Osteocyte (in vitro differentiated cells): ENCODE measurements at places on chromosomes 2 and 18.

GRCh38 chr2:19362755-19363473 is 4.5 kb upstream of the OSR1 start:
- peak; percentile 91 for DNase-seq

- DNase-seq: no peak
Observed at GRCh38 chr18:69380324-69380723, 20.4 kb upstream of the DOK6 start.

GRCh38 chr2:232376260-232376659 is 2.3 kb upstream of the ALPP start:
- DNase-seq: no peak

DNA sequence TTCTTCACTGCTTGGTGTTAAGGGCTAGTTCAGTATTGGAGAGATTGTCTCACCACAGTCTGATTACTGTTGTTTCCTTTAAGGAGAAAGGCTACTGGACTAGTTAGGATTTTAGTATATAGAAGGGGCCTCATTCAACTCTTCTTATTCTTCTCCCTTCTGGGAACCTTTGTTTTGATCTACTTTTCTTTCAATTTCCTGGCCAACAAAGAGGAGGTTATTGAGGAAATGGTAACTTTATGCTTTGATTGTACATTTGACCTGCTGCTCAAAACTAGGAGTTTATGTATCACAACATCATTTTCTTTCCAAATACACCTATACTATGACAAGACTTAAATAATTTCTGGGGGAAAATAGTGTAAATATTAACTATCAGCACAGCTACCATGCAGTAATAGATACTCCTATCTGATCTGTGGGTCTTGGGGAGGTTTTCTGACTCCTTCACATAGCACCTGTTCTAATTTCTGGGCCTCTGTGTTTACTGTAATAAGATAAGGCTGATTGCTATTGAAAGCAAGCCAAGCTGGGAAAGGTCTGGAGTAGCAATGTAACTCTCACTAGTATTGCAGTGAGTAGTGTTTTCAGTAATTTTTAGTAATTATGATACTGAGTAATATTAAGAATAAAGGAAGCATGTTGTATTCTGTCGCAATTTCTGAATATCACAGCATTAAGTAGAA is 395.3 kb downstream of the NUP35 start:
- DNase-seq: no peak

- DNase-seq: no peak
Observed at GRCh38 chr18:62106271-62106670, 80.6 kb downstream of the PIGN start.

DNA sequence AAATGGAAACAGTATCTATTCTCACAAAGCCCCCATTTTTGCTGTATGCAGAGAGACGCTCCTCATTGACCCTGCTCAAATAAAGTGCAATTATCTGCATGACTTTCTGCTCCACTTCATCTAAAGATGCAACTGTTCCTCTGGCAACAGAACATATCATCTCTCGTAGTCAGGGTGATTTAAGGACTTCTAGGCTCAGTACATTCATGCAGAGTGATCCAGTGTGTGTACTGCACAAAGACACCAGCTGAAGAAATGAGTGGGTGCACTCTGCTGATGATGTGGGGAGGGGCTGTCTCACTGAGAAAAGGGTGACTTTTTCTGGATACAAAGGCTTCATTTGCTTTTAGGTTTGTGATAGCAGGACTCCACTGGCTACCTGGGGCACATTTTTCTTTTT is 355.2 kb downstream of the GALNT13 start:
- DNase-seq: no peak

DNA sequence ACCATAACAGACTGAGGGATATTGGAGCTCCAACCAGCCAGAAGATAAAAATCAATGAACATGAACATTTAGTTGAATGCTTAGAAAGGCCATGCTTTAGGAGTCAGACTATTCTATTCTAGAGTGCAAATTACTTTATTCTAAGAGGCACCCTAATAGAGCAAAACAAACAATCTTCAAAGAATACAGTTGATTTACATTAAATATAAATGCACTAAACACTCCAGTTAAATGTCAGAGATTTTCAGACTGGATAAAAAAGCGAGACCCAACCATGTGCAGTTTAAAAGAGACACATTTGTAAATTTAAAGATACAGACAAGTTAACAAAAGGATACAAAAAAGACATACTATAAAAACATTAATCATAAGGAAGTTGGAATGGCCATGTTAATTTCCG is 214.0 kb upstream of the SMAD7 start:
- no peak for DNase-seq

- no peak for DNase-seq
Observed at GRCh38 chr2:143458258-143459190, 329.3 kb downstream of the ARHGAP15 start.

DNA sequence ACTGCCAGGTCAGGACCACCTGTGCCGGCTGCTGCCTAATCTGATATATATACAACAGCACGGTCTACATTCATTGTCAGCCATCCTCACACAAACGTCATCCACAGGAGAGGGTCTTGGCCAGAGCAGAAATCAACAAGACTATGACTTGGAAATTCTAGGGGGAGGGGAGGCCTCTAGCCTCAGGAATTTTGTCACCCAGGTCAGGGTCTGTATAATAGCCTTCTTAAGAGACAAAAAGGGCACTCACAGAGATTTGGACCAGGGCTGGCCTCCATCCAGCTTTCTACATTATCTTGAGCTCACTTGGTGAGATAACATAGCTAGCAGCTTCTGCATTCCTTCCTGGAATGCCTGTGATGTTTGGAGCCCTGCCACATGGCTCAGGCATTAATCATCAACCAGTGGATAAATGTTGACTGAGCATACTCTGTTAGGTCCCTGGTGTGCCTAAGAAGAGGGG is 50.4 kb upstream of the CTIF start:
- peak; percentile 86 for DNase-seq

DNA sequence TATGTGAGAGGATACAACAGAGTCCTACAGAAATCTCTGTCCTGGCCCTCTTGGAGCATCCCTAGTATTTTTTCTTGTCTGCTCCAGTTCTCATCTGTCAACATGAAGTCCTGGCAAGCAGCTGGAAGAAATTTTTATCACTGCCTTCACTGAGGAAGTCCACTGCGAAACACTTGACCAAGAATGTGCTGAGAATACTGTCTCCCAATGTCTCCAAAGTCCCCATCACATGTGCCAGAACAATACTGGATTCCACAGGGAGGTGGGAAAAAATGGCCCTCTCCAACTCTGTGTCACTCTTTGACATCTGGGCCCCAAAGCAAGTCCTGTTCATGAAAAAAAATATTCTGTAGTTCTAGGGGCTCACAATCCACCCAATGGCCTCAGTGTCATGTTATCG is 32.8 kb upstream of the PGAP1 start:
- DNase-seq: no peak

DNA sequence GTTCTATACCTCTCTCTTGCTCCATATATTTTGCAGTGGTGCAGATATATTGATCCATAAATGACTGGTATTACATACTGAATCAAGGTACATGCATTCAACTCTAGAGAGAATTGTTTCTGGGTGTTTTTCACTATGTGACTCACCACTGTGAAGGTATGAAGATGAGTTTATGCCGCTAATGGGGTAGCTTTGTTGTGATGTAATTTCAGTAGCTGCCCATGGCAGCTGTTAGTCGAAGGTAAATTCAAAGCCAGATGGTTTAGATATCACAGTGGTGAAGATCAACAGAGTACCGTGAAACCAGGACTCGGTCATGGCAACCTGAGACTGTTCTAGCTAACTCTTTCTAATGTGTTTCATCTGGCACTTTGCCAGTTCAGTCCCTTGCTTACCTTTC is 50.4 kb downstream of the PKP4 start:
- DNase-seq: no peak

DNA sequence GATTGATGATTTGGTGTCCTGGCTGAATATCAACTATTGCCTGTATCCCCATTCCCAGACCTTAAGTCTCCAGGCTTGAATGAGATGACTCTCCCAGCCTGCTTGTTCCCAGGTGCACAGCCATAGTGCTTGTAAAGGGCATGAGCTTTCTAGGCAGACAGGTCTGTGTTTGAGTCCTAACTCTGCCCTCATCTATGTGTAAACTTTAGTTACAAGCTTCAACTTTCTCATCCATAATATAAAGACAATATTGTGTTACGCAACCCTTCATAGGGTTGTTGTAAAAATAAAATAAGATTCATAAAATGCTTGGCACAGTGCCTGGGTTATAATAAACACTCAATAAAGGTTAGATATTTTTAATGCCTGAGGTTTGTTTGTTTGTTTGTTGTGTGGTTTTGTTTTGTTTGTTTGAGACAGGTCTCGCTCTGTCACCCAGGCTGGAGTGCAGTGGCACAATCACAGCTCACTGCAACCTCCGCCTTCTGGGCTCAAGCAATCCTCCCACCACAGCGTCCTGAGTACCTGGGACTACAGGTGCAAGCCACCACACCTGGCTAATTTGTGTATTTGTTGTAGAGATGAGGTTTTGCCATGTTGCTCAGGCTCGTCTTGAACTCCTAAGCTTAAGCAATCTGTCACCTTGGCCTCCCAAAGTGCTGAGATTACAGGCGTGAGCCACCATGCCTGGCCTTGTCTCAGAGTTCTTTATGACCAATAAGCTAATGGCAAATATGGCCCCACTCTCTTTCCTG is 89.4 kb upstream of the MAPRE2 start:
- DNase-seq: no peak

GRCh38 chr2:239779584-239779983 is 245.6 kb downstream of the NDUFA10 start:
- DNase-seq: peak; percentile 80

GRCh38 chr2:200742426-200742825 is 69.3 kb upstream of the BZW1 start:
- DNase-seq: no peak

- no peak for DNase-seq
Observed at GRCh38 chr2:159557437-159558034, 58.8 kb downstream of the BAZ2B start.

- no peak for DNase-seq
Observed at GRCh38 chr2:196725882-196726281, 73.6 kb downstream of the GTF3C3 start.

DNA sequence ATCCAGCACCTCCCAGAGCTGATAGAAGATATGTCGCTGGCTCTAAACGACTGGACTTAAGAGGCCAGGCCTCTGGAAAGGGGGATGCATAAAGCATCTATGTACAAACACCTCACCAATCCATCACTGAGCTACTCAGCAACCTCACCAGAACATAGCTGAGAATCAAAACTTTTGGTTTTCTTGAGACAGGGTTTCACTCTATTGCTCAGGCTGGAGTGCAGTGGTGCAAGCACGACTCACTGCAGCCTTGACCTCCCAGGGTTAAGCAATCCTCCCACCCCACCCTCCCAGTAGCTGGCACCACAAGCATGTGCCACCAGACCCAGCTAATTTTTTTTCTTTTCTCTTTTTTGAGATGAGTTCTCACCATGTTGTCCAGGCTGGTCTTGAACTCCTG is 62.9 kb upstream of the MSH6 start:
- no peak for DNase-seq

- no peak for DNase-seq
Observed at GRCh38 chr2:240155048-240155744, 14.7 kb upstream of the OTOS start.

GRCh38 chr2:129766374-129766993 is 213.0 kb upstream of the RAB6C start:
- DNase-seq: no peak

DNA sequence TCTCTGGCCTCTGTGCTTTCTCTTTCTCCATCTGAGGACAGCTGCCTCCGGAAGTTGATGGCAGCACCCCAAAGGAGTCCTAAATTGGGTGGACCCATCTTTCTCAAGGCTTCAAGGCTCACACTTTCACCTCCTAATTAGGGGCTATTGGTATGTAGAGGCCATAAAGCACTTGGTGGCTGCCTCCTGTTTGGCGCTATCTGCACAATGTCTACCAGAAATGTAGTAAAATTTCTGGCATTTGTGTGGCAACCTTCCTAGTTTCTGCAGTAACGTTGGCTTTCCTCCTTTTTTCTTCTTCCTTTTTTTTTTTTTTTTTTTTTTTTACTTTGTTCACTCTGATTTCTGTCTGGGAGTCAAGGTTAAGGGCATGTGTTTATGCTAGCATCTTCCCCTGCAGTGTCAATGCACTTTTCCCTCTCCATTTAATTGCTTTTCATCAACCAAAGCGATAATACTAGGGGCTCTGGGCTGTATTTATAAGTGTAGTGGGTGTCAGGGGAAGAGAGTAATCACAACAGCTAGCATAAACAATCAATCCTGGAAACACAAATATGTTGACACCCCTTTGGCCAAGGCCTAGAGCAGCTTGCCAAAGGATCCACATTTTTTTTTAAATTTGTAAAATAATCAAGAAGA is 86.0 kb downstream of the TACR1 start:
- no peak for DNase-seq

DNA sequence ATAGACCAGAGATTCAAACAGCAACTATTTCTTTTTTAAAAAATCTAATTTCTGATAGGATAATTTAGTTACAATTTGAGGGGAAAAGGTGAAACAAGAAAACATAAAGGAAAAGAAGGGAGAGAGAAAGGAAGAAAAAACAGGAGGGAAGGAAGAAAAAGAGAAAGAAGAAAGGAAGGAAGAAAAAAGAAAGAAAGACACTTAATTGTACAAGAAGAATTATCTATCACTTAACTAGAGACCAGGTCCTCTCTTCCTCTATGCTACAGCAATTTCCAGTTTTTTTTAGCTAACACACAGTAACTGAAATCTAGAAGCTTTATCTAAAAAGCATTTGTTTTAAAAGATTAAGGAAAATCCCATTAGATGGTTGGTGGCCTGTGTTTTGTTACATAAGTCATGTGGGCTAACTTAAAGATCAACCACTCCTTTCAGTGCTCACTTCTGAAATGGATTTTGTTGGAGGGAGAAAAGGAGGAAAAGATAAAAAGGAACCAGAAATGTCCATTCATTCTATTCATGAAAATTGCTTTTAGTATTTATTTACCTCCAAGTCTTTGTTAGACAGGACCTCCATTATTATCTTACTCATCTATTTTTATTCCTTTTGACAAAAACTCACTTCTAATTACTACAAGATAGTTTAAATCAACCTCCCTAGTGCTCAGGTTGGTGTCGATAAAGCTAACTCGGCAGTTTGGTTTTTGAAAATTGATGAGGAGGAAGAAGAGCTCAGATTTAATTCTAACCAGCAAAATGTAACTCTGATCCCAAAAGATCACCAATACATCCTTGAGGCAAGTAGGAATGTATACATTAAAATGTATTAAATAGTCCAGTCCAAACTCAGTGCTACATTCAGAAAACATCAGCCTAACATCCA is 251.5 kb upstream of the FN1 start:
- no peak for DNase-seq

DNA sequence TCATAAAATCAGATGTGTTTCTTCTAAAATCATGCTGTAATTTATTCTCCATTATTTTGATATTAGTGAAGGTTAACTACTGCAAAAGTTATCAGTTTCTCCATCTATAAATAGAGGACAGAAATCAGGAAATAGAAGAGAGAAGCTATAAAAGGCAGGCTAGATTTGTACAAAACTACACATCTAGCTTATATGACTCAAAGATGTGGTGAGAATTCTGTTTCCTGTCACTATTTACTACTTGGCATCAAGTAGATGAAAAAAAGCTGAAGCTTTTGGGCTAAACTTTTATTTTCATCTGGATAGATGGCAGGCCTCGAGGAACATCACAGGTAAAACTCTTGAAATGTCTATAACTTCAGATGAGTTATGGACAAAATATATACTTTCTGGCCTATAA is 49.8 kb upstream of the NAB1 start:
- no peak for DNase-seq
